ENCODE measurements at places on chromosomes 3 and 15. TPM values are rescaled to one million over a fixed set of nuclear protein-coding genes. Genes with fewer than 3 reads are reported as not detected.

DNA sequence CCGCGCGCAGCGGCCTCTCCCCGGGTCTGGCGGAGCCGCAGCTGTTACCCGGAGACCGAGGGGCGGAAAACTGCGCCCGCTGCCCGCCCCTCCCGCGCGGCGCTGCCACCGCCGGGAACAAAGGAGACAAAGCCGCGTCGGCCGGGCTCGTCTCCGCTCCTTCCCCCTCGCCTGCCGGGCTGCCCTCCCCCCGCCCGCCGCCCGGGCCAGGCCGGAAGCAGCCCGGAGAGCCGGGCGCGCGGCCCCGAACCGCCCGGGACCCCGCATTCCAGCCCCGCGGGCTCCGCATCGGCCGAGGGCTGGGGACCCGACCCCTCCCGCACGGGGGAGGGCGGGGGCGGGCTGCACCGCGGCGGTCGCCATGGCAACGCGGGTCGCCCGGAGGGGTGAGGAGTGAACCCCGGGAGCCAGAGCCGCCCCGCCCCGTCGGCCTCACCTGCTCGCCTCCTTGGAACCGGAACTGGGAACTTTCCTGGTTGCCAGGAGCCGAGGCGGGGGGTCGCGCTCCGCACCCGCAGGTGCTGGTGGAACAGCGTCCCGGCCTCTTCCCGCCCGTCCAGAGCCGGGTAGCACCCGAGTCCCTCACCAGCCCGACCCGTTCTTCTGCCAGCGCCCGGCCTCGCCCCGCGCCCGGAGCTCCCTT lies 448 bp downstream of the PLXNB1 start:
- H3K27me3 ChIP-seq = no peaks in the 10 kb centered on the region
- H3K36me3 ChIP-seq = peaks cover 25% of the 10 kb centered on the region
- peak overlapping the region; percentile 89 for H3K27ac ChIP-seq
- peak overlapping the region; percentile 82 for H3K4me3 ChIP-seq
- H3K4me1 ChIP-seq = peaks cover 53% of the 10 kb centered on the region
- peak; percentile 41 for DNase-seq

The IGDCC3 gene
- not detected for total RNA-seq

The CSPG5 gene
- 0.12 TPM for total RNA-seq

- no peak for DNase-seq
- peaks cover 11% of the 10 kb centered on the region for H3K4me1 ChIP-seq
- H3K27ac ChIP-seq = peak overlapping the region; percentile 29
- H3K27me3 ChIP-seq = peaks cover 11% of the 10 kb centered on the region
- H3K4me3 ChIP-seq = no peak overlapping the region
Observed at GRCh38 chr15:83657549-83657948, 3.6 kb downstream of the ADAMTSL3 start.

- H3K27me3 ChIP-seq = no peaks in the 10 kb centered on the region
- H3K27ac ChIP-seq = no peak overlapping the region
- H3K4me1 ChIP-seq = no peaks in the 10 kb centered on the region
- no peak overlapping the region for H3K4me3 ChIP-seq
- no peak for DNase-seq
Observed at GRCh38 chr3:179695672-179696313, 43.0 kb downstream of the USP13 start.

The DNASE1L3 gene
- 0.82 TPM for total RNA-seq

DNA sequence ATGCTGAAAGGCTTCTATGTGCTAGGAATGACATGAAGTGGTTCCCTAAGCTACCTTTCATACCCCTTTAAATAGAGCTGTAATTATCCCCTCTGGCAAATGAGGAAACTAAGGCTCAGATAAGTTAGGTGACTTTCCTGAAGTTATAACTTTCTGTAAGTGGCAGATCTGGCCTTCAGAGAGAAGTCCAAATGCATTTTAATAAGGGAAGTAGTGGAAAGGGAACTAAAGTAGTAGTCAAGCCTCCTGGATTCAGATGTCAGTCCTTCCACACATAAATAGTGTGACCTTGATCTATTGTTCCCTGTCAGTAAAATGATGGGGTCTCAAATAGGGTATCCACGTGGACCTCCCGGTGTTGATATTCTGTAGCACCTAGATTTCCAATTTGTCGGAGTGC lies 277.7 kb downstream of the EDEM1 start:
- H3K27ac ChIP-seq = no peak overlapping the region
- DNase-seq = no peak
- no peaks in the 10 kb centered on the region for H3K27me3 ChIP-seq
- H3K4me1 ChIP-seq = no peaks in the 10 kb centered on the region
- H3K36me3 ChIP-seq = no peaks in the 10 kb centered on the region

GRCh38 chr3:69659180-69659910 lies 79.9 kb upstream of the MITF start:
- no peaks in the 10 kb centered on the region for H3K27me3 ChIP-seq
- no peak overlapping the region for H3K4me3 ChIP-seq
- H3K36me3 ChIP-seq = no peaks in the 10 kb centered on the region
- no peak overlapping the region for H3K27ac ChIP-seq
- H3K4me1 ChIP-seq = no peaks in the 10 kb centered on the region

GRCh38 chr3:124064050-124064449 lies 72.1 kb upstream of the ROPN1 start:
- DNase-seq = no peak
- no peak overlapping the region for H3K4me3 ChIP-seq
- peaks cover 46% of the 10 kb centered on the region for H3K4me1 ChIP-seq
- no peak overlapping the region for H3K27ac ChIP-seq

The PRR20G gene
- total RNA-seq = not detected

- H3K27ac ChIP-seq = no peak overlapping the region
- no peak for DNase-seq
- peaks cover 22% of the 10 kb centered on the region for H3K4me1 ChIP-seq
- H3K27me3 ChIP-seq = no peaks in the 10 kb centered on the region
- H3K36me3 ChIP-seq = no peaks in the 10 kb centered on the region
Observed at GRCh38 chr3:119809249-119810017, 27.5 kb downstream of the NR1I2 start.

- no peaks in the 10 kb centered on the region for H3K4me1 ChIP-seq
- no peak for DNase-seq
- no peaks in the 10 kb centered on the region for H3K36me3 ChIP-seq
Observed at GRCh38 chr3:7744850-7745249, 756.8 kb upstream of the LMCD1 start.

Measured in heart left ventricle (tissue), 16 donors.